ENCODE measurements at places on chromosomes 6 and 20.

- no peak for DNase-seq
Measured at GRCh38 chr20:37945091-37945547, 42.2 kb downstream of the VSTM2L start.

GRCh38 chr6:15527838-15528617, 134.8 kb downstream of the DTNBP1 start:
- no peak for DNase-seq

- no peak for DNase-seq
Measured at GRCh38 chr6:118584911-118585310, 36.8 kb downstream of the PLN start.

DNA sequence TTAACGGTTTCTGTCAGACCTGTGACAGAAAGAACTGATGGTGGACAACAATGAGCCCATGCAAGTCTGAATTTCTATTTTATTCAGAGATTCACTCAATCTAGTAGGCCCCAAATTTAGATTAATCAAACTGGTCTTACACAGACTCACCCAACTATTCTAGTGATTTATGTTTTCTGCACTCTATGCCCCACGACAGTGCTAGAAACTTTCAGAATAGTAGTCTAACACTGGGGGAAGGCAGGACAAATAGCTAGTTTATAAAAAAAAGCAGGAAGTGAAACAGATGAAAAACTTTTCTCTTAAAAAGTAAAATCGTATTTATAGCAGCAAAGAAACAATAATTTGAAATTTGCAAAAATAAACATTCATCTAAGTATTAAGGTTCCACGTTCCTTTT, 5.0 kb downstream of the TCP11 start:
- DNase-seq, result no peak

DNA sequence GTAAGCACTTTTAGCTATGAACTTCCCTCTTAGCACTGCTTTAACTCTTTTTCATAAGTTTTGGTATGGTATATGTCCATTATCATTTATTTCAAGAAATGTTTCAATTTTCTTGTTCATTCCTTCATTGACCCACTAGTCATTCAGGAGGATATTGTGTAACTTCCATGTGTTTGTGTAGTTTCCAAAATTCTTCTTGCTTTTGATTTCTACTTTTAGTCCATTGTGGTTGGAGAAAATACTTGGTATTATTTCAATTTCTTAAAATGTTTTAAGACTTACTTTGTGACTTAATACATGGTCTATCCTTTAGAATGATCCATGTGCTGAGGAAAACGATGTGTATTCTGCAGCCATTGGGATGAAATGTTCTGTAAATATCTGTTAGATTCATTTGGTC, 176.5 kb downstream of the CENPW start:
- DNase-seq, result no peak

DNA sequence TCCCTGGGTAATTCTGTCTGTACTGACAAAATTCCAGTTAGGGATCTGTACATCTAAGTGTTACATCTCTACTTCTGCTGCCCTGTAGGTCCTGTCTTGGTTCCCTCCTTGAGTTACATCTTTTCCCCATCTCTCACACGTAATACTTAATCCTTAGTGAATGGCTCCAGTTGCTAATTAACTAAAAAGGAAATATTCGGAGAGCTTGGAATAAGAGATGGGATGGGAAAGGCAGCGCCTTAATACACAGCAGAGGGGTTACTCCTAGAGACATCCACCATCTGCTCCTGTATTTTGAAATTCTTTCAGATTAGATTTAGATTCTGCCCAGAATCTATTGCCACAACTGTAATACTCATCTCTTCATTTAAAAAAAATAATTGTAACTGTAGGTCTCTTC, 384.0 kb downstream of the SAMD5 start:
- DNase-seq, result no peak

DNA sequence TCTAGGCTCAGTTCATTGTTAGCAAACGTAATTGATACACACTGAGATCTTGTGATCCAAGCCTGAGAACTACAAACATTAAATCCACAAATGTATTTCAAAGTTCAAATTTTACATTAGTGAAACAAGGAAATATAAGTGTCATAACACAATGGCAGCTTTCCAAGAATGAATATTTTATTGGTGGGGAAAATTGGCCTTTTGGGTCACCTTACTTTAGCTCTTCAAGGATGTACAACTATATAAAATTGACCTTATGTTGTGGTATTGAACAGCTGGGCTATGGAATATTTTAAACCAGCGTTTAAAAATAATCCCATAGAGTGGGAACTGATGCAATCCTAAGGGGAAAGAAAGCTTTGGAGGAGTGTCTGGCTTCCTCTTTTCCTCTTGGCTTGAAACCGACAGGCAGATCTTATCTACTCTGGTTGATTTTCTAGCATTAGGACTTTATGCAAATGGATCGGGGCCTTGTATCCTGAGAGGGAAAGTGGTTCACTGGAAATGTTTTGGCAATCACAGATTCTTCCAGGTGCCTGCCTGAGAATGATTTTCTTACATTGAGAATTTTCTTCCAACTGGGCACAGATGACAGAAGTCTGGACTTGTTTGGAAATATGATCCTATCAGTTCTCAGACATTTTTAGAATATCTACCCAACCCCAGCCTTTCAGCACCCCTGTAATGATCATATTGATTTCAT, 184.8 kb upstream of the ECI2 start:
- no peak for DNase-seq

DNA sequence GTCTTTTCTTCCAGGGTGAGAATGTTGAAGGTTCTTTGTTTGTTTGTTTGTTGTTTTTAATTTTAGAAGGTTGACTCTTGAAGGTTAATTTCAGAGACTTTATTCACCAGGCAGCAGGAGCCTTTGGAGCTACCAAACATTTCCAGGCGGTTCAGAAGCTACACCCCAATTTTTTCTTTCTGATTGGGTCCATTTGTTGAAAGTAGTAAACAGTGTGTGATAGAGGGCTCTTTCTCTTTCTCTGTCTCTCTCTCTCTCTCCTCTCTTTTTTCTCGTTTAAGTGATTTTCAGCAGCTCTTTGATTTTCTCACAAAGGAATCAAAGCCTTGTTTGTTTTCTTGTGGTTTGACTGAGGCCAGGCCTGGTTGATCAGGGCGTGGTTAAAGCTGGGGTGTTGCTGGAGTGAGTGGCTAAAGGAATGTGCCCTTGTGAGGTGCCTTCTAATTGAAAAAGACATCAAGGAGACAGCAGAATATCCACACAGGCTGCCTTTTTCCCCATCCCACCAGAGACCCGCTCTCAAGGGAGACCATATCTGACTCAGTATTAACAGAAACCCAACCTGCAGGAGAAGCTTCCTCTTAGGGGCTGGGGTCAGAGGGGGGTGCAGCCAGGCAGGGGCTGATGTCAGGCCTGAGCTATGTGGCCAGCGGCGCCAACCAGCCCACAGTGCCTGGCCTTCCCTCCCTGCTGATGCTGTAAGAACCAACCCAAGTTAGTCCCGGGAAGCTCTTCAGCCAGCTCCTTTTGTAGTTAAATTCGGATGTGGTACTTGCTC, 40.4 kb upstream of the NAA20 start:
- DNase-seq, result peak; percentile 18

DNA sequence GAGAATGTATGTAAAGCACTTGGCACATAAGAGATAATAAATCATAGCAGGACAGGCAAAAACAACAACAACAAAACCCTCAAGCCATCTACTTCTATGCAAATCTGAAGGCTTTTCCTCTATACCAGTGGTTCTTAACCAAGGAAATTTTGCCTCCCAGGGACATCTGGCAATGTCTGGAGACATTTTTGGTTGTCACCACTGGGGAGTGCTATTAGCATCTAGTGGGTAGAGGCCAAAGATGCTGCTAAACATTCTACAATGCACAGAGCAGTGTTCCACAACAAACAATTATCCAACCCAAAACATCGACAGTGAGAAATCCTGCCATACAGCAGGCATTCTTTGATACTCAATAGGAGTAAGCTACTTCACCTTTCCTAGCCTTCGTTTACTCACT, 28.2 kb downstream of the NDRG3 start:
- DNase-seq, result no peak

DNA sequence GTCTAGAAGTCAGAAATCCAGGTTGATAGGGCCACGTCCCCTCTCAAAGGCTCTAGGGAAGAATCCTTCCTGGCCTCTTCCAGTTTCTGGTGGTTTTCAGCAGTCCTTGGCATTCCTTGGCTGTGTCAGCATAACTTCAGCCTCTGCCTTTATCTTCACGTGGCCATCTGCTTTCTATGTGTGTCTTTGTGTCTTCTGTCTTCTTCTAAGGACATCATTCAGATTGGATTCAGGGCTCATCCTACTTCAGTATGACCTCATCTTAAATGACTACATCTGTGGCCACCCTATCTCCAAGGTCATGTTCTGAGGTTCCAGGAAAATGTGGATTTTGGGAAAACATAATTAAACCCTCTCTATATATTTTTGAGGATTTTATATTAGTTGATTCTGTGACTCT, 23.0 kb downstream of the C6orf89 start:
- no peak for DNase-seq

GRCh38 chr6:133854364-133855275, 34.3 kb upstream of the TCF21 start:
- no peak for DNase-seq

DNA sequence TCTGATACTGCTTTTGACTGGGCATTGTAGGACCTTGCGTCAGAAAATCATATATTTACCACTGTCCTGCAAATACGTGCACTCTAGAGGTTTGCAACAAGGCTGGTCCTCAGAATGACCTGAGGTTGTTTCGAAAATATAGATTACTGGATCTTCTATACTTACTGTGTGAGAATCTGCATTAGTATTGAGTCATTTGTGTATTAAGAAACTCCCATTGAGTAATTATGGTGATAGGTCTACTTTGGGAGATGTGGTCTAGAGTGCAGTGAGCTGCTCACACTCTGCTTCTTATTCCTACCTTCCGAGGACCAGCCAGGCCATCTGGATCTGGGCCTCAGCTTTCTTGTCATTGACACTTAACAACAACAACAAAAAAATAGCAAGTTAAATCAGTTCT, 9.6 kb downstream of the KLHL32 start:
- DNase-seq, result no peak

- DNase-seq, result no peak
Measured at GRCh38 chr6:5132731-5133130, 47.6 kb downstream of the PPP1R3G start.

DNA sequence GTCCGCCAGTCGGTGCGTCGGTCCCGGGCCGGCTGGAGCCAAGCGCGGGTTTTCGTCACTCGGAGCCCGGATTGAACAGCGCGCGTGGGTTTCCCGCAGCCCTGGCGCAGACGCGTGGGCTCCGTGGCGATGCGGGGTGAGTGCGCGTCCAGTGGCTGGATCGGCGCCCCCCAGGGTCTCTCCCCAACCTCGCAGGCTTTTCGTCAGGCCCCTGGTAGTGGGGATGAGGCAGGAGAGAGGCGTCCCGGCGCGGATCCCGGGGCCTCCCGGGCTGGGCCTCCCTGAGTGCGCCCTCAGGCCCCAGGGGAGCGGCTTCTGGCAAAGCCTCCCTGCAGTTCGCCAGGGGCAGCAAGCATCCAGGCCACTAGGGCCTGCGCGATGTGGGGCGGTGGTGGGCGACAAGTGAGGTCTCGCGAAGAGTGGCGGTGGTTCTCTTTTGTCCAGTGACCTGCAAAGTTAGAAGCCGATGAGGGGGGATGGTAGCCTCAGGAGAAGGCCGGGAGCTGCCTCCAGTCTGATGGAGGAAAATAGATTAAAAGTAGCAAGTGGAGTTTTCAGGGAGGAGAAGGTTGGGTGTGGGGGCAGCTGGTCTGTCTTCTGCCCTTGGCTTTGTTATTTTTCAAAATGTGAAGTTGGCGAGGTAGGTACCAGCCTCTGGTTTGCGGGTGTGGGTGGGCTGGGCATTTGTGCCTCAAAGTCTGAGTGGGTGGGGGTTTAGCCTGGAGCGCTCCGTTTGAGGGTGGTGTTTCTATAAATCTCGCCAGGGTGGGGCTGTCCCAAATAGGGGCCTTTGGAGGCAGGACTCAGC, 1.6 kb downstream of the TOX2 start:
- no peak for DNase-seq

DNA sequence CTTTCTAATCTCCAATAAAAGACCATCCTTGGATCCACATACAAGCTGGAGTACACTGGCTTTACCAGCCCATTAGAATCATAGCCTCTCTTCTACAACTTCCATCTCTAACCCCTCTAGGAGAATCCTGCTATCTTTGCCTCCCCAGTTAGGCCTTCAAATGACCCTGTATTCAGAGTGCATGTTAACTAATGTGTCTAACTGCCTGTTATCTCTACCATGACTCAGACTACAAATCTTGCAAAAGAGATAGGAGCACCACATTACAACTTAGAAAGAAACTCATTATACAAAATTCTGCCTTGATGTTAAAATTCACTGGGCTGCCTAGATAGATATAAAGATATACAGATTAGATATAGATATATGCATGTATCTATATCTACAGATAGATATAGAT, 28.2 kb downstream of the GPR63 start:
- no peak for DNase-seq

DNA sequence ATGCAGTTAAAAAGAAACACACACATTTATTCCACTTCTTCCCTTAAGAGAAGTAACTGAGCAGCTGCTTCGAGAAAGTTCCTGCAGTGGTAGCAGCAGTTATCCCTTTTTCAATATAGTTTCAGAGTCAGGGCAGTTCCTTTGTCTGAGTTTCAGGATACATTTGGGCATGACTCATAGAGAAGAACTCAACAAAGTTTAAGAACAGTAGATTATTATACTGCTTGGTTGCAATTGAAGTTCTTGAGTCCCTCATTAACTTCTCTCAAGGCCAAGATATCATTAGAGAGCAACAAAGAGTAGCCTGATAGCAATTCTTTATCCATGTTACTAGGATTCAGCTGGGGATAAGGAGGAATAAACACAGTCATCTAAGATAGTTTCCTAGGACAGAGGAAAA, 54.4 kb downstream of the TPD52L1 start:
- DNase-seq, result no peak

GRCh38 chr6:62328607-62329006, 42.6 kb upstream of the KHDRBS2 start:
- DNase-seq, result no peak

DNA sequence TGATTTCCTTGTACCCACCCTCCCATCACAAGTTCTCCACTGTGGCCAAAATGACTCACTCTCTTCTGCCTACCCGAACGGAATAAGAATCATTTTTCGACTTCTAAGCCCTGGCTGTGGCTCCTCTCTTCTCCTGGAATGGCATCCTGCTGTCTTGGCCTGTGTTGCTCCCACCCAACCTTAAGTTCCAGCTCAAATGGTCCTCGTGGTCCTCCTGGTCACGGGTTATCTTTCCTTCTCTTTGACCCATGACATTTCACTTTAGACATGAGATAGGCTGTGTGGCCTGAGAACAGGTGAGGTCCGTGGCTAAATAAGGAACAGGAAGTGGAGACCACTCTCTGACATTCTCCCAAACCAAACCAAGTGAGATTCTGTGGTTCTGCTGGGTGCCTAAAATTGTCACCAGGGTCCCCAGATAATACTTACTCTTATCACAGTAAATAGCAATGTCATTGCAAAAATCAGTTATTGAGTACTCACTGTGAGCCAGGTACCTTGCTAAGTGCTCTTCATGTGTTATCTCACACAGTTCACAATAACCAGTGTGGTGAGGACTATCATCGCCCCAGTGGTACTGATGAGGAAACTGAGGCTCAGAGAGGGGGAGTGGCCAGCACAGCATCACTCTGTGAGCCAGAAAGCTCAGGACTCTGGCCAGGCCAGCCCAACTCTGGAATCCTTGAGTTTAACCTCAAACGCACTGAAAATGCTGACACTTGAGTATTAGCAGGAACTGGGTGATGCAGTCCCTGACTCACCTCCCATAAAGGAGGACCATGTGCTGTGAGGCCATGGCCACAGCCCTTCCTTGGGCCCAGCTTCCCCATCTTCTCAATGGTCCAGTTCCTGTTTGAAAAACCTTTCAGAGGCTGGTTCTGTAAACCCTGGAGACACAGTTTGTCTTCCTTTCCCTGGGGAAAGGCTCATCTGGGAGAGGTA, 74.8 kb upstream of the SIRPA start:
- no peak for DNase-seq
